PC-3 (cell line): ENCODE measurements at places on chromosomes 1 and 21. TPM values are rescaled to one million over a fixed set of nuclear protein-coding genes. Genes with fewer than 3 reads are reported as not detected.

GRCh38 chr1:157893686-157894085 is 52.1 kb upstream of the CD5L start:
- no peak overlapping the region for H3K4me3 ChIP-seq
- H3K4me1 ChIP-seq, result no peaks in the 10 kb centered on the region
- DNase-seq, result no peak
- H3K27me3 ChIP-seq, result peaks cover 9% of the 10 kb centered on the region
- H3K27ac ChIP-seq, result no peak overlapping the region
- H3K36me3 ChIP-seq, result no peaks in the 10 kb centered on the region

DNA sequence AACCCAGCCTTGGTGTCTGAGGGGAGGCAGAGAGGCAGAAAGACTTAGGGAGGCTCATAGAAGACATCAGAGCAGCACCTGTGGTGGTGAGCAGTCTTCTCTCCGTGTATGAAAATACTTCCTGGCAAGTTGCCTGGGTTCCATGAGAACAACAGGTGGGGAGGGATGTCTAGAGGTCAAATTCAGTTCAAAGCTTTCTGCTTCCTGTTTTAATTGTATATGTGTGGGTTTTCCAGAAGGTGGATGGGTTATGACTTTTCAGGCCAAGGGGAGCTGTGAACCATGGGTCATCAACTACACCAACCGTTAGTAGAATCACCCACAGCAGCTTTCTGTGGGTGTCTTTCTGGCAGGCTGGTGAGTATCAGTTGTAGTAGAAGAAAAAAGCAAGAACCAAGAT is 4.1 kb upstream of the FCRL2 start:
- no peak for DNase-seq
- no peak overlapping the region for H3K4me3 ChIP-seq
- H3K27ac ChIP-seq, result no peak overlapping the region
- H3K36me3 ChIP-seq, result no peaks in the 10 kb centered on the region

- H3K4me3 ChIP-seq, result no peak overlapping the region
- no peaks in the 10 kb centered on the region for H3K4me1 ChIP-seq
- DNase-seq, result no peak
- H3K27ac ChIP-seq, result no peak overlapping the region
- no peaks in the 10 kb centered on the region for H3K27me3 ChIP-seq
- H3K36me3 ChIP-seq, result no peaks in the 10 kb centered on the region
These were observed 20.4 kb upstream of the SUMO3 start for GRCh38 chr21:44838039-44838895.

DNA sequence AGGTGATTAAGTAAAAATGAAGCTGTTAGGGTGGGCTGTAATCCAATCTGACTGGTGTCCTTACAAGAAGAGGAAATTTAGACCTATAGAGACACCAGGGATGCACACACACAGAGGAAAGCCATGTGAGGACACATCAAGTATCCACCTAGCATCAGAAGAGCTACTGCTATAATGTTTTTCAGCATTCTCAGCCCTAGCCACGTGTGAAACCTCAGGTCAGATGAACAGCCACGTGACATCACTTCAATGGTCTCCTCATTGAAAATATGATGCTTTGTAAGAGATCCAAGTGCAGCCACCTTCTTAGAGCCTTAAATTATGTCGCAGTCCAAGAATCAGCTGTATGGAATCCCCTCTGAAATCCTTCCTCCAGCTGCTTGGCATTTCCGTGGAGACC is 65.1 kb downstream of the C1orf87 start:
- H3K27me3 ChIP-seq, result peaks cover 8% of the 10 kb centered on the region; the same call in 1 of the 2 replicates
- no peak overlapping the region for H3K27ac ChIP-seq
- no peaks in the 10 kb centered on the region for H3K36me3 ChIP-seq

- peaks cover 19% of the 10 kb centered on the region for H3K4me1 ChIP-seq
- no peaks in the 10 kb centered on the region for H3K27me3 ChIP-seq
- no peak for DNase-seq
These were observed 187.9 kb downstream of the PATJ start for GRCh38 chr1:61930116-61930645.

GRCh38 chr1:39107341-39108290 is 81.5 kb downstream of the NDUFS5 start:
- peaks cover 55% of the 10 kb centered on the region for H3K4me1 ChIP-seq
- no peaks in the 10 kb centered on the region for H3K36me3 ChIP-seq
- peak overlapping the region; percentile 86 for H3K4me3 ChIP-seq
- H3K27ac ChIP-seq, result peak overlapping the region; percentile 54

- peaks cover 25% of the 10 kb centered on the region for H3K4me1 ChIP-seq
- H3K4me3 ChIP-seq, result no peak overlapping the region
- peak; percentile 83 for DNase-seq
These were observed 127.9 kb upstream of the SLC45A1 start for GRCh38 chr1:8189931-8190483.

IL20 gene
- total RNA-seq, result not detected in 2 replicates

DNM3 gene
- total RNA-seq, result 0.46 and 0.98 TPM in 2 replicates

IFI44 gene
- 7.1 and 10.4 TPM in 2 replicates for total RNA-seq

LIPI gene
- not detected in 2 replicates for total RNA-seq

RPE65 gene
- total RNA-seq, result not detected in 2 replicates
